ENCODE measurements at places on chromosomes 4 and X.
A peak's percentile ranks its signal among the peaks of the same experiment; 100 is the strongest.

DNA sequence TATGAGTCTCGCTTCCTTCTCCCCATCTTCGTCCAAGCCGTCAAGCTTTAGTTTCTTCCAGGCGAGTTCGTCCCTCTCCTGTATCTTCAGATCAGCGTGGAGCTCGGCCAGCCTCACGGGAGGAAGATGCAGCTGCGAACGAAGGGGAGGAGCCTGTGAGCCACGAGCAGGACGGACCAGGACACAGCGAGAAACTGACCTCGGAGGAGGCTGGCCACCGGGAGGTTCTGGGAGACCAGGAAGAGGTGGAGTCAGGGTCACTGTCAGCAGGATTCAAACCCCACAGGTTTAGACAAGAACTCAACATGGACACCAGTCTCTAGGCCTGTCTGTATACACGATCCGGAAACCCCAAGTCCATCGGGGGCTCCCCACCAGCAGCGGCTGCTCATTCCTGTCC lies 7.3 kb downstream of the LRPAP1 start:
- no peak for DNase-seq

DNA sequence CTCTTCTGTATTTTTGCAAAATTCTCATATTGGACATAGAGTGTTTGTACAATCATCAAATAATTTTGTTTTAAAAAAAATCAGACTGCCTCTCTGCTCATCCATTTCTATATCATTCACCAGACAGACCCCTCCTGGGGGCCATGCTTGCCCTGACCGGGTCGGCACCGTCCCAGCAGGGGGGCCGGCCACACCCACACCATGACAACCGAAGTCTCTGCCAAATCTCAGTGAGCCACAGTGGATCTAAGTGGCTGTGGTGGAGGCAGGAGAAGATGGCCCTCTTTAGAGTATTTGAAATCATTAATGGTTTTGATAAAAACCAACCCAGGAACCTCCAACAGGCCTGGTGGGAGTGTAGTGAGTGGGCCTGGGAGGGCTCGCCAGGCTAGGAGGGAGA lies 66.9 kb upstream of the ADRA2C start:
- no peak for DNase-seq

DNA sequence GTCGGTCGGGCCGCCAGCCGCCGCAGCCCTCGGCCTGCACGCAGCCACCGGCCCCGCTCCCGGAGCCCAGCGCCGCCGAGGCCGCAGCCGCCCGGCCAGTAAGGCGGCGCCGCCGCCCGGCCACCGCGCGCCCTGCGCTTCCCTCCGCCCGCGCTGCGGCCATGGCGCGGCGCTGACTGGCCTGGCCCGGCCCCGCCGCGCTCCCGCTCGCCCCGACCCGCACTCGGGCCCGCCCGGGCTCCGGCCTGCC lies 213 bp downstream of the NFKB1 start:
- no peak for DNase-seq

DNA sequence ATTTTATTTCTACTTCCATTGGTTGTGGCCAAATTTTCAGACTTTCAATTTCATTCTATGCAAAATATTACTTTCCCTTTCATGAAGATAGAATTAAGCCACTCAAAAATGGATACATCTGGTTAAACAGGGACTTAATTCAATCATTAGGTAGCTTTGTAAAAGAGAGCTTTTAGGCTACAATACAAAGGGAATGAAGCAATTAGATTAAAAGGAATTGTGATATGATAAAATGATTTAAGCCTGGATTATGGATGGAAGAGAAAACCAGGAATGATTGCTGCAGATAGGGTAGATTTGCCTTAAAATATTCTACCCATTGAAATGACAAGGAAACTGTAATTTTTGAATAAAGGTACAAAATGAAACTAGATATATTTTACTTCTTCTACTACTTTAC lies 134.6 kb upstream of the PDHA2 start:
- DNase-seq: no peak

DNA sequence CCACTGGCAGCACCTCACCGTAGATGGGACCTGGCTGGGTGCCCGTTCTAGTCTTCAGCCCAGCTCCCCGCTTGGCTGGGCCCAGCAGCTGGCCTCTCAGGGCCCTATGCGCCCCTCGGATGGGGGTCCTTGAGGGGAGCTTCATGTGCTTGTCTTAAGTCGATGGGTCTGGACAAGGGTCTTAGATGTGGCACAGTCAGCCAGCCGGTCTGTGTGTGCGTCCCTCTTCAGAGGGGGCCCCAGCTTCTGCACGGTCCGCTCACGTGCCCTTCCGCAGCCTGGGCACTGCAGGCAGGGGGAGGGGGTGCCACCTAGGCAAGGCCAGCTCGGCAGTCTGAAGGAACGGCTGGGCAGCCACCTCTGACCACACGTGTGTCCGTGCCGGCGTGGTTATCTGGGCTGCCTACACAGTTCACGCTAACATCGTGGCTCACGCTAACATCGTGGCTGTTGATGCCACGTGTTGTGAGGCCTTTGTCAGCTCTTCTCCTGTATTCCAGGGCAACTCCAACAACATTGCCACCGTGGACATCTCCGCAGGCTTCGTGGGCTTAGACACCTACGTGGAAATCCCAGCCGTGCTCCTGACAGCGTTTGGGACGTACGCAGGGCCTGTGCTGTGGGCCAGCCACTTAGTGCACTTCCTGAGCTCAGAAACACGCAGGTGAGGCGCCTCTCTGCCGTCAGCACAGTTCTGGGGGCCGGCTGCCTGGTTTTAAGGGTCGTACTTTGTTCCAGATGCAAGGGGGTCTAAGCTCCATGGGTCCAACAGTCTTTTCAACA lies 34.5 kb downstream of the PIGG start:
- DNase-seq: no peak

- DNase-seq: no peak
These were observed 36.7 kb downstream of the DHRSX start for GRCh38 chrX:2463973-2464676.

DNA sequence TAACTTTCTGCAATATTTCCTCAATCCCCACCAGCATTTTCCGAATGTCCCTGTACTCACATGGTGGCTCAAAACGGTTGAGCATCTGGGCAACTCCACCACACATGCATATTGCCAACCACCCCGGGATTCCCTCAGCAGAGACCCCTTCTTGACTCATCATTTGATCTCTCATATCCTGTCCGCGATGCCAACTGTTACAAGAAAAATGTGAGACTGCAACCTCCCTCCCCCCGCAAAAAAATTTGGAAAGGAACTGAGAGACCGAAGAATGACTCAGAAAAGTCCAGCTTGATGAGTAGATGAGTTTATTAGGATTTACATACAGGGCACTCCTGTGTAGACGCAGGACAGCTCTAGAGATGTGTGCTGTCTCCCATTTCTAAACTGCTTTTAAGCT lies 561.4 kb downstream of the ZIC3 start:
- DNase-seq: peak; percentile 56

- peak; percentile 46 for DNase-seq
These were observed 89.1 kb downstream of the RAPGEF2 start for GRCh38 chr4:159191989-159192388.

DNA sequence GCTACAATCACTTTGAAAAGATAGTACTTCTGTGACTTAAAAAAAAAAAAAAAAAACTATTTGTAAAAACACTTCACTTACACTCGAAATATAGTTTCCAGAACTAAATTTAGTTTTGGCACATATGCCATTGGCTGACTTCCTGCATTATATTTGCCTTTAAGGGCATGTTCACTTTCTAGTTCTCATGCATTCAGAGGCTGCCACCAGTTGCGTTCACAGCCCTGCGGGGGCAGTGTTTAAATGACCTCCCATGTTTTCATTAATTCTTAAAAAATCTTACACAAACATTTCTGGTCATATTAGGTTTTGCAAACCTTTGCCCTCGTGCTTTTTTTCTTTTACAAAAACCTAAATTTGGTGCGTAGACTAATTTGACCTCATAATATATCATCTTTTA lies 12.4 kb upstream of the ARHGAP6 start:
- no peak for DNase-seq

DNA sequence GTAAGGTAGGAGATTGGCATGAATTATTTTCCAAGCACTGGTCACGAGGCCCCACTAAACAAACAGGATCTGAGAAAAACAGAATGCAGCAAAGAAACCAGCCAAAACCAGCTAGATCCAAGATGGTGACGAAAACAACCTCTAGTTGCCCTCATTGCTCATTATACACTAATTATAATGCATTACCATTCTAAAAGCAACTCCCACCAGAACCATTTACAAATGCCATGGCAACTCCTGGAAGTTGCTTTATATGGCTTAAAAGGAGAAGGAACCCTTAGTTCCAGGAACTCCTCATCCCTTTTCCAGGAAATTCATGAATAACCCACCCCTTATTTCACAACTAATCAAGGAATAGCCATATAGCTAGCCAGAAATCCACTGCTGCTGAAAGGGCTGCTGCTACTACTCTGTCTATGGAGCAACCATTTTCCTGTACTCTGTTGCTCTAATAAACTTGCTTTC lies 69.3 kb downstream of the ABCB7 start:
- no peak for DNase-seq

DNA sequence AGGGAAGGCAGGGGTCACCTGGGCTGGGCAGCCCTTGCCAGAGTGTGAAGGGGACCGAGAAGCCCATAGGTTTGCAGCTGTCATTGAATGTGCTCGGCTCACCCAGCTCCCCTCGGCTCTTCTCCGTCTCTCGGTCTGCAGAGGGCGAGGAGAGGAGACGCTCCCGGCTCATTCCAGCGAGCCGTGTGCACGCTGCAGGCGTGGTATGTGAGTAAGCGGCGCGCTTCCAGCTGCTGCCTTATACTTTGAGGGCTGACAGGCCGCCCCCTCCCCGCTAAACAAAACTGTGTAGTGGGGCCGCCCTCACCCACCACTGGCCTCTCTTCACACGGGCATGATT lies 23.0 kb upstream of the BCORL1 start:
- DNase-seq: peak; percentile 26

- no peak for DNase-seq
These were observed 12.2 kb downstream of the ANTXR2 start for GRCh38 chr4:80060804-80061203.

GRCh38 chr4:76306882-76307659 lies 538 bp downstream of the STBD1 start:
- DNase-seq: peak; percentile 79

- DNase-seq: peak; percentile 80
These were observed 1.9 kb downstream of the UBE2D3 start for GRCh38 chr4:102825261-102826091.

GRCh38 chr4:163523791-163524365 lies 29.4 kb downstream of the TMA16 start:
- DNase-seq: peak; percentile 15

DNA sequence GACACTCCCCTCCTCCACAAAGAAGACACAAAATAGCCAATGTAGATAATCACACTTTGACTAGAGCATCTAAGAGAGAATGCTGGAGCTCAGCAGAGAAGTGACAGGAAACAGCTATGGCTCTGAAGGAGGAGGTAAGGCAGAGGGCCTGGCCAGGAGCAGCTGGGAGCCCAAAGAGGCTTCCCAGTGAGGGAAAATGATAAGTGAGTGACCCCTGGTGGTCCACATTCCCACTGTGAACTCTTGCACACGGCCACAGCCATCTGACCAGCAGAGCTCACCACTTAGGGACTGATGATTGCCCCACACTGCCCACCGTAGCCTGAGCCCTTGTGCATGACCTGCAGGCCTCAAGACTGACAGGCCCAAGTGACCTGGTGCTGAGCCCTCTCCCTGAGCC lies 162.7 kb upstream of the GALNTL6 start:
- DNase-seq: no peak

- DNase-seq: no peak
These were observed 57.1 kb downstream of the CBLL2 start for GRCh38 chrX:22329783-22330182.

GRCh38 chrX:37812110-37812509 lies 32.3 kb downstream of the CYBB start:
- no peak for DNase-seq

DNA sequence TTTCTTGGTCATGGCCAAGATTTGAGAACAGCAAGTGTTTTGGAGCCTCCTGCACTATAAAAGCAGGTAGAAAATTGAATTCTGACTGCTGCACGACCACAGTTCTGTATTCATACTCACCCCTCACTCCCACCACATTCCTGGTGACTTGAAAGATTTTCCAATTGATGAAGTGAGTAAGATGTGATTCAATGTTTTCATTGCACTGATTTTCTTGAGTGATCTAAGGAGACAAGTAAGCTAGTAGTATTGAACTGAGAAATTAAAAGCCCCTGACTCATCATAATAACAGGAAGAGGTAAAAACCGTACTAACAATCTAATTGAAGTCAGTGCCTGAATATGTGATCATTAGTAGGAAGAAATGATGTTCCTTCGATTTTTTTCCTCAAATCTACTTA lies 6.1 kb upstream of the SEC24D start:
- no peak for DNase-seq

GRCh38 chr4:97998203-97998602 lies 145.1 kb downstream of the STPG2 start:
- no peak for DNase-seq

- DNase-seq: no peak
These were observed 103.0 kb downstream of the HHIP start for GRCh38 chr4:144748814-144749555.

DNA sequence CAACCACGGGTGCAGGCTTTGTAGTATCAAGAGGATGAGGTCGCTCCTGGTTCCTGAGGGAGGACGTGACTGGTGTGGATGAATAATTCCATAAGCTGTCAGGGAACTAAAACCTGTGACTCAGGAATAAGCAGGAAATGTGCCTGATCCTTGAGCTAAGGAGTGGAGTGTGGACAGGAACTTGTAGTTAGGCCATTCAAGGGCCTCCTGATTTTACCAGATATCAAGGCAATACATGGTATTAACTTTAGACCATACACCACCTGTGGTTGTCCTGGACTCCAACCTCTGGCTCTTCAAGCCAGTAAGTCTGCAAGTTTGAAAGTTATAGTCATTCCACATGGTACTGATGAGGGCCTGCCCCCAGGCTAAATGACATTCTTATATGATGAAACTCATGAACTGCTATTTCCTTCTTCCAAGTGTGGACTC lies 12.1 kb upstream of the ING2 start:
- no peak for DNase-seq

- no peak for DNase-seq
These were observed 202.9 kb downstream of the TEX13A start for GRCh38 chrX:105017641-105018040.
